ENCODE measurements at places on chromosomes 13 and 19. TPM values are rescaled to one million over a fixed set of nuclear protein-coding genes. Genes with fewer than 3 reads are reported as not detected.

DNA sequence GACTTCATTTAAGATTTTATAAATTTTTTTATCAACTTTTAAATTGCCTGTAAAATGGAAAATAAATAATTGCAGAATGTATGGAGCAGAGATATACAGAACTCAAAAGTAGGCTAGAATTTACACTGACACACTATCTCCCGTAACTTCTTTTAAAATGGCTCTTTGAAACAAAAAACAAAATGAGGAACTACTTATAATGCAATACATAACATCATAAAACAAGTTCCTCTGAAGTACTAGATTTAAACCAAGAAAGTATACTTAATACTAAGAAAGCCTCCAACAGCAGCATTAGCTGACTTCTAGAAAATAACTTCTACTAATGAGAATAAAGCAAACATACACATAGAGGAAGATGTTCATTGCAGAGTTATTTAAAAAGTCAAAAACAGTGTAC is 17.0 kb downstream of the RBM26 start:
- no peak for DNase-seq

DNA sequence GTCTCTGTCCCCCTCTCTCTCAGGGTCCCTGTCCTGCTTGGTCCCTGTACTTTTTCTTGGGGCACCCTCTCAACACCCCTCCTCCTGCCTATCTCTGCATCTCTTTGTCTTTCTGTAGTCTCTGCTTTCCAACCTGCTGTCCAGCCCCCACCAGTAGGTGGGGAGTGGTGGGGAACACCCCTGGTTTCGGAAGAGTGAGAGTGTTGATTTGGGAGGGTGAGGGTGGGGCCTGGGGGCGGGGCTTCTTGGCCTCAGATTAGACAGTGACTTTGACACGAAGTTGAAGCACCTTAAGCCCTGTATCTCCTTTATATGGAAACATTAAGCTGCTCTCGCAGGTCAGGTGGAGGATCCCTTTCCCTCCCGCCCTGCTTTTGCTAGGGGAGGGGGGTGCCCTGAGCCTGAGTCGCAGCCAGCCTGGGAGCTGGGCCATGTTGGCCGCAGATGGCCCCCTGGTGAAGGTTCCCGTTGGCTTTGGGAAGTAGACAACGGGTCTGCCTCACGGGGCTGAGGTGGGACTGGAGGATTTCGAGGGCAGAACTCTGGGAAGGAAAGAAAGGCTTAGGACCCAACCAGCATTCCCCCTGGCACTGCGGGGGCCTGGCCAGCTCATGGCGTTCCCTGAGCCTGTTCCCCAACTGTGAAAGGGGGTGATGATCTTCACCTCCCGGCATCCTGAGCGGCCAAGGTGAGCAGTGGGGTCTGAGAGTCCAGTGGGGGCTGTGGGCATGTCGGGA is at the start of gene KCNJ14:
Gene KCNJ14 (plus strand): TSS at position 404 of the 737 bp plus-strand sequence. CDS start 6,151 bp downstream, outside the sequence.
- no peak for DNase-seq

DNA sequence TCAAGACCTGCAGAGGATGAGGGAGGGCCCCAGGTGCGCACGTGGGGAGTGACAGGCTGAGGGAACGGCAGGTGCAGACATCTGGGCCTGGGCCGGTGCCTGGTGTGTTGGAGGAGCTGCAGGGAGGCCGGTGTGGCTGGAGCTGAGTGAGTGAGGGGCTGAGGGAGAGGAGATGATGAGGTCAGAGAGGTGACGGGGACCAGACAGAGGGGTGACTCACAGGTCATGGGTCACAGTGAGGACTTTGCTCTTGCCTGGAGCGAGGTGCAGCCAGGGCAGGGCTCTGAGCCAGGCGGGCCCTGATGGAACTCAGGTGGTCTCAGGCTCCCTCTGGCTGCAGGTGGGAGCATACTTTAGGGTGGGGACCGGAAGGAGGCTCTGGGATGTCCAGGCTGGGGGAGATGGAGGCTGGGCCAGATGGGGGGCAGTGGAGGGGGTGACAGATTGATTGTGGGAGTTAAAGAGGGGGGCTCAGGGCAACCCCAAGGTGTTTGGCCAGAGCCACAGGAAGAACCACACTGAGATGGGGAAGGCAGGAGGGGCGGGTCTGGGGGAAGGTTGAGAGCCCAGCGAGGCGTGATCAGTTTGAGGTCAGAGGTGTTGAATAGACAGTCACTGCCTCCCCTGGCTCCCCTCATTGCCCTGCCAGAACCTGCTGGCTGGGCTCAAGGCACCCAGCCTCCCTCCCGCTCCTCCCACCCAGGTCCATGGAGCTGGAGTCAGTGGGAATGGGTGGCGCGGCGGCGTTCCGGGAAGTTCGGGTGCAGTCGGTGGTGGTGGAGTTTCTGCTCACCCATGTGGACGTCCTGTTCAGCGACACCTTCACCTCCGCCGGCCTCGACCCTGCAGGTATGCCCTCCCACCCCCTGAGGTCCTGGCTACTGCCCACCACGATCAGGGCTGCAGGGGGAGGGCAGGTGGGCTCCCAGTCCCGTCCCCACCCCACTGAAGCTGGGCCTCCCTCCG is 8.4 kb downstream of the ARHGAP33 start:
- DNase-seq: no peak

DNA sequence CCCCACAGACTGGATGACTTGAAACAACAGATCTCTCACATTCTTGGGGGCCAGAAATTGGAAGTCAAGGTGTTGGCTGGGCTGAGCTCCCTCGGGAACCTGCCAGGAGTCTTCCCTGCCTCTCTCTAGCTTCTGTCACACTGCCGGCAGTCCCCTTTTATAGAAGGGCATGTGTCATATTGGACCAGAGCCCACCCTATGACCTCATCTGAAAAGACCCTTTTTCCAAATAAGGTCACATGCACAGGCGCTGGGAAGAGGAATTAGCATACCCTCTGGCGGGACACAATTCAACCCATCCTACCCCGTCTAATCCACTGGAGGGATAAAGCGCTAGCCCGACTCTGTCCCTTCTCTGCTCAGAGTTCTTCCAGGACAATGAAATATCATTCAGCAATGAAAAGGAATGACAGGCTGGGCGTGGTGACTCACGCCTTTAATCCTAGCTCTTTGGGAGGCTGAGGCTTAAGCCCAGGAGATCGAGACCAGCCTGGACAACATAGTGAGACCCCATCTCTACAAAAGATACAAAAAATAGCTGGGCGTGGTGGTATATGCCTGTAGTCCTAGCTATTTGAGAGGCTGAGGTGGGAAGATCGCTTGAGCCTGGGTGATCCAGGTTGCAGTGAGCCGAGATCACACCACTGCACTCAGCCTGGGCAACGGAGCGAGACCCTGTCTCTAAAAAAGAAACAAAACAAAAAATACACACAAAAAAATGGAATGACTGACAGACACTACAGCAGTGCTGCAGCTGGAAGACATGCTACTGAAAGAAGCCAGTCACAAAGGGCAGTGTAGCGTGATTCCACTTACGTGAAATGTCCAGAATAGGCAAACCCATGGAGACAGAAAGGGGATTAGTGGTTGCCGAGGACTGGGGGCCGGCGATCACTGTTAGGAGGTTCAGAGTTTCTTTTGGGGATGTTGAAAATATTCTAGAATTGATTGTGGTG is 28.5 kb downstream of the MEIS3 start:
- no peak for DNase-seq

GRCh38 chr19:4622695-4623421 is 16.5 kb upstream of the TNFAIP8L1 start:
- DNase-seq: no peak

GRCh38 chr19:44814517-44814916 is 5.6 kb downstream of the BCAM start:
- no peak for DNase-seq

DNA sequence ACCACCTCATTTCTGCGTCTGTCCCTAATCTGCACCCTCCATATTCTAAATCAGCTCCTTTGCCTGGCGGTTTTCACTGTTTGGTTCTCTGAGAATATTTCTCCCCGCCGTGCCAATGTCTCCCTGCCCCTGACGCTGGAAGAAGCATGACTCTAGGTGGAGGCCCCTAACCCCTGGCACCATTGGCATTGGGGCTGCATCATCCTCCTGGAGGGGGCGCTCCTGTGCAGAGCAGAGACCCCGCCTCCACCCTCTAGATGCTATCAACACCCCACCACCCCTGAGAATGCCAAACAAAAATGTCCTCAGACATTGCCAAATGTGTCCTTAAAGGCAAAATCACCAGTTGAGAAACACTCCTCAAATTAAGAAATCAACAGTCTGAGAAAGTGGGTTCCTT is 6.5 kb downstream of the ZSCAN5B start:
- no peak for DNase-seq

DNA sequence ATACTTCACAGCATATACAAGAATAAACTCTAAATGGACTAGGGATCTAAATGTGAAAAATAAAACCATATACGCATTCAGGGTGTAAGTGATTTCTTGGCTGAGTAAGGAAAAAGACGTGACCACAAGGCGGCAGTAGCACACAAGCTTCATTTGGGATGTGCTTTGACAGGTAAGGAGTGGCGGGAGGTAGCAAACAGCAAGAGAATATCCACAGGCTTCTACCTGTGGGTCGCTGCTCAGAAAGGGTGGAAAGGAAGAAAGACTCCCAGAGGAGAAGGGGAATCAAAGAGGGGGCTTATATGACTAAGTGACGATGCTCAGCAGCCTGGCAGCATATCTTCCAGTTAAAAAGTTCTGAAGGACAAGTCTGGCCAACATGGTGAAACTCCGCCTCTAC is 2.5 kb upstream of the ZNF121 start:
- no peak for DNase-seq

- DNase-seq: no peak
These were observed 14.4 kb downstream of the LILRB4 start for GRCh38 chr19:54677217-54677616.

GRCh38 chr13:110523838-110524540 is 37.5 kb downstream of the RAB20 start:
- DNase-seq: no peak

GRCh38 chr19:35845215-35846037 is 6.9 kb downstream of the NPHS1 start:
- peak; percentile 27 for DNase-seq

DNA sequence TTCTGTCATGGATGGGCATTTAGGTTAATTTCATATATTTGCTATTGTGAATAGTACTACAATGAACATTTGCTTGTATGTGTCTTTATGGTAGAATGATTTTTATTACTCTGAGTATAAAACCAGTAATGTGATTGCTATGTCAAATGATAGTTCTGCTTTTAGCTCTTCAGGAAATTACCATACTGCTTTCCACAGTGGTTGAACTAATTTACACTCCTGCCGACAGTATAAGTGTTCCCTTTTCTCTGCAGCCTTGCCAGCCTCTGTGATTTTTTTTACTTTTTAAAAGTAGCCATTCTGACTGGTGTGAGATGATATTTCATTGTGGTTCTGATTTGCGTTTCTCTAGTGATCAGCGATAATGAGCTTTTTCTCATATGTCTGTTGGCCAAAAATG is 6.5 kb downstream of the SIGLEC7 start:
- no peak for DNase-seq

- peak; percentile 86 for DNase-seq
These were observed 3.8 kb downstream of the S1PR2 start for GRCh38 chr19:10227026-10227971.

DNA sequence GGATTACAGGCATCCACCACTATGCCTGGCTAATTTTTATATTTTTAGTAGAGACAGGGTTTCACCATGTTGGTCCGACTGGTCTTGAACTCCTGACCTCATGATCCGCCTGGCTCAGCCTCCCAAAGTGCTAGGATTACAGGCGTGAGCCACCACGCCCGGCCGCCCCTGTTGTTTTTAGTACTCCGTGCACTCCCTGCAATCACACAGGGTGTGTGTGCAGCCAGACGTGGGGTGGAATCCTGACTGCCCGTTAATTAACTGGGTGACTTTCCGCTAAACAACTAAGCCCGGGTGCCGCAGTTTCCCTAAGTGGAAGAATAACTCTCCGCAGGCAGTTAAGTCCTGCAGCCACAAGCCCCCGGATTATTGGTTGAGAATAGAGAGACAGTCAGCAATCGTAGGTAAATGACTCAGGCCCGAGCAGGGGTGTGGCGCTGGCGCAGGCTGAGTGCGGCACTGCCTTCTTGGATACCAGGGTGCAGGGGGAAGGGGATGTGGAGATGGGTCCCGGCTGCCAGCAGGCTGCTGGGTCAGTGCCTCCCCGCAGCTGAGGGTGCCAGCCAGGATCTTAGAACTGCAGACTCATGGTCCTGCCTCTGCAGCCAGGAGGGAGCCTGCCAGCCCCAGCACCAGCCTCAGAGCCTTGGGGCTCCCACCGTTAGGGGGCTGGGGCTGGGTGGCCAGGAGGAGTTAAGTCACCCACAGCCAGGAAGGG is 6.1 kb upstream of the FXYD3 start:
- no peak for DNase-seq

DNA sequence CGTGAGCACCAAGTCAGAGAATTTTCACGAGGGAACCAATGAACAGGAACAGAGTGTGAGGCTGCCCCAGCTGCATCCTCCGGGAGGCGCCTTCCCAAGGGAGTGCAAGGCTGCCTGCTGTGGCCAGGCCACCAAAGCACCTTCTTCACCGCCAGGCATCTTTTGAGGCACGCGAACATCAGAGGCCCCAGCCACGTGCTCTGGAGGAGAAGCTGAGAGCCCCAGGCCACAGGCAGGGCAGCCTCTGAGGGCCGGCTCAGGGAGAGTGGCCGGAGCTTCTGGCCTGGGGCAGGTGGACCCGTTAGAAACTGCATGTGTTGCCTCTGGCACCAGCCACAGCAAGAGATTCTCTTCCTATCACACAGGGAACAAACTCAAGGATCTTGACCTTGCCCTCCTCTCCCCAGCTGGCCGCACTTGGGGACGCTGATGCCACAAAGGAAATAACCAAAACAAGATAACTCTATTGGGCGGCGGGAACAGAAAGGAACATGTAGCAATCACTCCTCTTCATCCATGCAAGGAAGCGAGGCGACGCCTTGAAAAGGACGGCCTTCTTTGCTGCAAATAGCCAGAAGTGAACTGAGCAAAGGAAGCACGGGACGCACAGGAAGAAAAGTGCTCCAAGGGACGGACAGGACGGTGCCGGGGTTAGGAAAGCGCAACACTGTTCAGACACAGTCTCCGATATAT is 19.9 kb downstream of the GAS6 start:
- DNase-seq: no peak

DNA sequence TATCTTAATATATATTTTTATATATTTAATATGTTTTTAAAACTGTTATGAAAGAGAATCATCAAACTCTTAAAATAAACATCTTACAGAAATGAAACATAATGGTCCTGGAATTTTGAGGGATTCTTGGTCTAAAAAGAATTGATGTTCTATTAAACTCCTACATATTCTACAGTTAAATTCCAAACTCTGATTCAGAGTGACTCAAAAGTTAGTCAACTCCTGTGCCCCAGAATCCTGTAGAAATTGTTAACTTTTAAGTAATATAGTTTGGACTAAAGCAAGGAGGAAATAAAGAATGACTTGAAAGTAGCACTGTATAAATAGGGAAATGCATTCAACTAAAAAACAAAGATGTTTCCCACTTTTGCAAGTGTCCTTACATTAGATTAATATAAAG is 47.7 kb downstream of the FNDC3A start:
- no peak for DNase-seq

GRCh38 chr19:29526730-29527499 is 1.1 kb downstream of the VSTM2B start:
- peak; percentile 44 for DNase-seq

Gene FUT3
- 6.5 TPM for polyA plus RNA-seq

Gene CYSLTR2
- 1.2 TPM for polyA plus RNA-seq

Gene KIR2DL3
- polyA plus RNA-seq: not detected

Gene PHLDB3
- 8.2 TPM for polyA plus RNA-seq

Gene TMEM238
- polyA plus RNA-seq: 8.1 TPM

Gene FFAR1
- polyA plus RNA-seq: not detected

Gene SBK3
- polyA plus RNA-seq: not detected

Gene PDE4C
- not detected for polyA plus RNA-seq

Gene KIR2DL4
- not detected for polyA plus RNA-seq

Gene ACP5
- 93.3 TPM for polyA plus RNA-seq

Gene IRS2
- 2.1 TPM for polyA plus RNA-seq

Gene BEST2
- not detected for polyA plus RNA-seq

Data from kidney (tissue), 22 donors.